Stimulated activated CD4-positive, alpha-beta T cell treated with anti-CD3 and anti-CD28 coated beads, TNF-alpha, amount 100 ng/mL, for 24 hours (primary cell): ENCODE measurements at places on chromosomes 12 and 14.

- DNase-seq, result no peak
These were observed 189.2 kb upstream of the RASSF8 start for GRCh38 chr12:25769082-25769945.

DNA sequence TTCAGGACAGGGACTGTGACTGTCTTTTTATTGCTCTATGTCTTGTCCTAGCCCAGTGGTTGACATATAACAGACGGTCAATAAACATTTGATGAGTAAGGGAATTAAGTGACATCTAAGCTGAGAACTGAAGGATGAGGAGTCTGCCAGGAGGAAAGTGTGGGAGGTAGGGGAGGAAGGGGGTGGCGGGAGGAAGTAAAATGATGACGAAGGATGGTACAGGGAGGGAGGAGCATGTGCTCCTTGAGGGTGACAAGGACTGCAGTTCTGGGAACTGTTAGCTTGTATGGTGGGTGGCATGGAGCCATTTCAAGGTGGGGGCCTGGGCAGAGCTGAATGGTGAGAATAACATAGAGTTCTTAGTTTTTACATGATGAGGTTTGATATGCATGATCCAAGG lies 64.4 kb downstream of the RGS6 start:
- no peak for DNase-seq

DNA sequence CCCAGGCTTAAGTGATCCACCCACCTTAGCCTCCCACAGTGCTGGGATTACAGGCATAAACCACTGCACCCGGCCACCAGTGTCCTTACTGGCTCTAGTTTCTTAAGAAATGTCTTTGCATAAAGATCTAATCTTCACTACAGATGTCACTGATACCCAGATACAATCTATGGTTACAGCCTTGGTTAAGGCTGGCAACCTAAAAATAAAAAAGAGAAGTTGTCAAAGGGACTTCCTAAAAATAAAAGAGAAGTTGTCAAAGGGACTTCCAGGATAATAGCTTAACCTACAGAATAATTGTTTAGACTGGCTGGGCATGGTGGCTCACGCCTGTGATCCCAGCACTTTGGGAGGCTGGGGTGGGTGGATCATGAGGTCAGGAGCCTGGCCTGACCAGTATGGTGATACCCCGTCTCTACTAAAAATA lies 27.6 kb downstream of the ETFBKMT start:
- no peak for DNase-seq

GRCh38 chr14:69644814-69645213 lies 33.4 kb downstream of the SUSD6 start:
- no peak for DNase-seq

DNA sequence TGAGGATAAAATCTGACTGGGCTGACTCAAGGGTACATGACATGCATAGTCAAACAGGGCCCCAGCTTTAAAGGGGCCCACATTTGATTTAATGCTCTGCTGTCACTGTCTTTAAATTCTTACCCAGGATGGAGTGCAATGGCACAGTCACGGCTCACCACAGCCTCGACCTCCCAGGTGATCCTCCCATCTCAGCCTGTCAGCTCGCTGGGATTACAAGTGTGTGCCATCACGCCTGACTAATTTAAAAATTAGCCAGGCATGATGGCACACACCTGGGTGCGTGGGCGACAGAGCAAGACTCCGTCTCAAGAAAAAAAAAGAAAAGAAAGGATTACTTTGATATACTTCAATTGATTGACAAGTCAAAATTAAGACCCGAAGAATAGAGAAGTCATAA lies 9.2 kb upstream of the PLBD1 start:
- no peak for DNase-seq

- no peak for DNase-seq
These were observed 1.9 kb downstream of the TTLL5 start for GRCh38 chr14:75662966-75663365.

DNA sequence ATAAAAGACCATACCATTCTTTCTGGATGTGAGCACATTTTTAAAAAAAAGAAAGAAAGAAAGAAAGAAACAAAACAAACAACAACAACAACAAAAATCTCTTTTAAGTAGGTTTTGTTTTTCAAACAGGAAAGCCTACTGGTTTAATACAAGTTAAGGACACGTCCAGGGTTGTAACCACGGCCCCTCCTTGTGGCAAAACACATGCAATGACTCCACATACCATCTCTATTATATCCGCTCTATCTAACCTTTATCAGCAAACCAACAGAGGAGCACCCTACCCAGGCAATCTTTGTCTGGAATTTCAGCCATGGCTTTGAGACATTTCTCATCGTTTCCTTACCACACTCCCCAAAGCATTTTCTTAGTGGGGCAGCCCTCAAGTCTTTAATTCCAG lies 360.5 kb upstream of the TMPO start:
- DNase-seq, result no peak

GRCh38 chr12:67039995-67040860 lies 228.9 kb upstream of the CAND1 start:
- no peak for DNase-seq

DNA sequence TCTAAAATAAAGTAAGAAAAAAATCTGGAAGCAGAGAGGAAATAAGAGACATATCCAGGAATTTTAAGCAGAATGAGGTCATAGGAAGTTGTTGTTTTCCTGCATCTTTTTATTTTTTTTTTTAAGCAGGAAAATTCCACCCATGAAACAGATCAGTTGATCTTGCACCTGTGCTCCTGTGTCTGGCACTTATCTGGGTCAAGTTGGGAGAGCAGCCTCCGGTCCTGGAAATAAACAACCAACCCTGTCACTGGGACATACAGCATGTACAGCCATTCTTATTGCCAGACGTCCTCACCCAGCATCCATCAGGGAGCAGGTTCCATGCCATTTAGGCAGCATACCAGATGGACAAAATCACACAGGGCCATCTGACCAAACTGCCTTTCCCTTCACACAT lies 266.0 kb upstream of the BTG1 start:
- DNase-seq, result no peak

GRCh38 chr12:120799243-120800045 lies 73.8 kb downstream of the ACADS start:
- DNase-seq, result no peak

DNA sequence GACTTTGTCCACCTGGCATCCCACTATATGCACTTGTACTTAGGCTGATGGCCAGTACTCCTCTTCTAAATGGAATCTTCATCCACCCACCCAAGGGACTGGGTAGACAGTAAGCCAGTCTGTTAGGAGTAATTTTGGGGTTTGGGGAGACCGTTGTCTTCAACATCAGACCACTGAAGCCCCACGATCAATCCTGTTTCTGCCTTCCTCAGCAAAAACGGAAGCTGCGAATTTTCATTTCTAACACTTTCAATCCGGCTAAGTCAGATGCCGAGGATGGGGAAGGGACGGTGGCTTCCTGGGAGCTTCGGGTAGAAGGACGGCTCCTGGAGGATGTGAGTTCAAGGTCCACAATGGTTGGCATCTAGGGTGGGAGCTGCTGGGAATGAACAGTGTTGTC lies 2.0 kb downstream of the SMARCD1 start:
- no peak for DNase-seq

DNA sequence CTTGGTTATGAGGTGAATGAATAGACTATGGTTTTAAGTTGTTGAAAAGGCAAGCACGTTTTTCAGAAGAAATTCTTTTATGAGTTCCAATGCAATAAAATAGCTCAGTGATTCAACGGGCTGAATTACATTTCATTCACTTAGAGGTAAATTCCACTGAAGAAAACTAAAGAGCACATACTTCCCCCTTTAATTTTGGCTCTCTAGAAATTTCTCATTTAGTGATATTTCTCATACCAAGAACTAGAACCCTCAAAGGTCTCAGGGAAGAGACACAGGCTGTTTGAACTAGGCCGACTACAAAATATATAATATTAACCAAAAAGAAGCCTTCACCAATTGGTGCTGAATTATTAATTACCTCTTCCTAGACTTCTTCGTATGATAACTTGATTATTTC lies 68.6 kb downstream of the TAOK3 start:
- no peak for DNase-seq

GRCh38 chr12:66137937-66138336 lies 7.4 kb upstream of the LLPH start:
- no peak for DNase-seq

DNA sequence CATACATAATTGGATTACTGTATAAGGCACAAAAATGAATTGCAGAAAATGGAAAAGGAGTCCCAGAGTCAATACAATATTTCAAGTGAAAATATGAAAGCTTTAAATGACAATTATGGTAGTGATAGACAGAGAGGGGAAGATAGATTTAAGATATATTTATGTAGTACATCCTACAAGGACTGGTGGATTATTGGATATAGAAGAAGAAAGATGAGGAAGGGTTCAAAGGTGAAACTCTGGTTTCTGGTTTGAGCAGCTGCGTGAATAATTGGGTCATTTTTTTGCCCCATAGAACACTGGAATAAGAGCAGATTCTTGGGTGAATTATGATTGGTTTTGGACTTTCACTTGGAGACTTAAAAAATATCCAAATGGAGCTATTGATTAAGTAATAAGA lies 19.4 kb downstream of the PIK3C2G start:
- DNase-seq, result no peak

GRCh38 chr12:78697817-78698415 lies 166.7 kb upstream of the SYT1 start:
- DNase-seq, result no peak

- no peak for DNase-seq
These were observed 120.0 kb downstream of the PPFIA2 start for GRCh38 chr12:81639196-81639595.

- no peak for DNase-seq
These were observed 58.2 kb downstream of the CCER1 start for GRCh38 chr12:90896821-90897220.

DNA sequence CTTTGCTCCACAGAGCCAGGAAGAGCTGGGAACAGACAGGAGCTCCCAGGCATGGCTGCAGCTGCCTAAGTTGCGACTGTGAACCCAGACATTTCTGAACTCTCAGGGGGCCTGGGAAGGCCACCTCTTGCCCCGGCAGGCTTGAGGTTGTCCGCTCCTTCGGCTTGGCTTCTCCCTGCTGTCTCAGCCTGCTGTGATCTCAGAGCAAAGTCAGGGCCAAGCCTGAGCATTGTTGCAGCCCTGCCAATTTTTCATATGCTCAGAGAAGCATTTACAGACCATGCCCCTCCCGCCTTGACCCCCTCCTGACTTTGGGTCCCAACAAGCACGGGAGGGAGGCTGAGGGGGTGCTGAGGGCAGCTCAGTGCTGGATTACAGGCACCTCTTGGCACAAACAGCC lies 1439.1 kb upstream of the FLRT2 start:
- DNase-seq, result no peak

GRCh38 chr12:52614381-52615207 lies 3.8 kb downstream of the KRT73 start:
- DNase-seq, result no peak

DNA sequence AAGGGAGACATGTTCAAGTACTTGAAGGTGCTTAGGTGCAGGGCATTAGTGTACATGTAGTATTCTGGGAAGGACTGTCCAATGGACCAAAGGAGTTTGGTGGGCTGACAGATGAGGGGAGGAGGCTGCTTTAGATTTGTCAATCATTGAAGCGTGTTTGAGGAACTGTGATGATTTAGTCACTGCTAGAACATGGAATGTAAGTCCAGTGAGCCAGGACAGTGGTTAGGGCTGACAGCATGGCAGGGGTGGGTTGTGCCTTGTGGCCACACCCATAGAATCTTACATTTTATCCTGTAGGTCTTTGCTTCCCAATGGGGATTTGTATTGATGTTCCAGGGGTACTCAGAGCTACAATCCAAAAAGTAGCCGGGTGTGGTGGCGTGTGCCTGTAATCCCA lies 24.6 kb downstream of the DIP2B start:
- DNase-seq, result no peak

DNA sequence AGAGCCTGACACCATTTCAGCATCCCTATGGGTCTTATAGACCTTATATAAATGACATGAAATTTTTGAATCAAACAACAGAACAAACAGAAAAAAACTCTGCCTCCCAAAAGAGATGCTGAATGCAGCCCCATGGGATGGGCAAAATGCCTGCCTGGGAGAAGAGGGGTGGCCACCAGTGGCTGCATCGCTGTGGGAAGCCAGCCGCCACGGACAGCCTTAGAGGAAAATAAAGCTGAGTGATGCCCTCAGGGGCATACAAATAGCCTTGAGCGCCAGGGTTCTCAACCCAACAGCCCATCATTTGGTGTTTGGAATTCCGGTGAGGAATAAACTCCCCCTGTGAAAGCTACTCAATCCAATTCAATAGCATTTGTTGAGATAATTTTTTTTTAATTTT lies 22.9 kb downstream of the SYNE3 start:
- no peak for DNase-seq

- no peak for DNase-seq
These were observed 35.4 kb upstream of the RNASE3 start for GRCh38 chr14:20855652-20856291.

DNA sequence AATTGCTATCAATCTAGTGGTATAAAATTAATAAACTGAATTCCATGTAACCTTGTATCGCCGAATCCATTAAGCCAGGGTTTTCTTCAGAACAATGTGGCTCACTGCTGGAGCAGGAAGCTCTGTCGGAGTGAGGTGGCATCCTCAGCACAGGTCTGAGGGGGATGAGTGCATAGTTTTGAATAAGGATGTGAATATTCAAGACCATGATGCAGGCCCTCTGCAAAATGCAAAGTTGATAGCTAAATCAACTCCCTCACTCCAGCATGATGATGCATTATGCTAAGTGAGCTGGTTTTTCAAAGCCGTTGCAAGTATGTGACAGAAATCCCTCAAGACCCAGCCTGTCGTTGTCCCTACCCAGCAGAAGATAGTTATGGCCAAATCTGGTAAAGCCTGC lies 53.0 kb downstream of the TRIM9 start:
- DNase-seq, result no peak

DNA sequence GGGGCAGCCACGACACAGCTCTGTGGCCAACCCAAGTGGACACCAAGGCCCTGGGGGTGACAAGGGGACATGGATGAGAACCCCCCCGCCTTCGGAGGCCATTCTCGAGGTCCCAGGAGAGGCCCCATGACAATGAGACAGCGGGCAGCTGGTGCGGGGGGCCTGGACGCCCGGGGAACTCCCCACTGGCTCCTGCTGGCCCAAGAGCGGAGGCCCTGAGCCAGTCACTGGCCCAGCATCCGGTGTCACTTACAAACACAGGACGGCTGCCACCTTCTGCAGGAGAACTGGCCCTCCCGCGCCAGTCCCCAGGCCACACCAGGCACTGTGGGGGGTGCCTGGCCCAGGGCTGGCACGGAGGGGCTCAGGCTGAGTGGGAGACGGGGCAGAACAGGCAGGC lies 51.4 kb downstream of the NCOR2 start:
- DNase-seq, result no peak

DNA sequence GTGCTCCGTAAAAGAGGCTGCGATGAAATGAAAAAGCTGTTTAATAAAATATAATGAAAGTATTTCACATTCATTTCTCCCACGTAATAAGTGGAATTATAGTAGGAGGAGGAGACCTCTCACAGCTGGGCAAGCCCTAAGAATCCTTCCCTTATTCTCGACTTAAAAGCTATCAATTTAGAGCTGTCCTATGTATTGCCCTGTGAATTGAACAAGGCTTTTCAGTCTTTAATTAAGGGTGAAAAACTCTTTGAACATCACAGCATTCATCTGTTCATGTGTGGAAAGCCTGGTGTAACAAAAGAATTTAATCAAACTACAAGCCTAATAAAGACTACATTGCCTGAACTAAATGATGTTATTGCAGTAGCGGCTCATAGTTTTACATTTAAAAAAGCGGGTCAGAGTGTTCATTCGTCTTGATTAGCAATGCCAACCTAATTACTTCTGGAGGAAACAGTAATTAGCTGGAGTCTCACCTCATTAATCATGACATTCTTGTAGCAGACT lies 142.0 kb downstream of the ETNK1 start:
- DNase-seq, result no peak

- DNase-seq, result no peak
These were observed 814.5 kb downstream of the RPS29 start for GRCh38 chr14:48771717-48772116.

GRCh38 chr12:105194947-105195346 lies 41.0 kb downstream of the APPL2 start:
- no peak for DNase-seq
